Thoracic aorta (tissue), 2 donors: ENCODE measurements at places on chromosomes 1 and 21.

- no peak for DNase-seq
These were observed 45.4 kb downstream of the ETS2 start for GRCh38 chr21:38851101-38851500.

DNA sequence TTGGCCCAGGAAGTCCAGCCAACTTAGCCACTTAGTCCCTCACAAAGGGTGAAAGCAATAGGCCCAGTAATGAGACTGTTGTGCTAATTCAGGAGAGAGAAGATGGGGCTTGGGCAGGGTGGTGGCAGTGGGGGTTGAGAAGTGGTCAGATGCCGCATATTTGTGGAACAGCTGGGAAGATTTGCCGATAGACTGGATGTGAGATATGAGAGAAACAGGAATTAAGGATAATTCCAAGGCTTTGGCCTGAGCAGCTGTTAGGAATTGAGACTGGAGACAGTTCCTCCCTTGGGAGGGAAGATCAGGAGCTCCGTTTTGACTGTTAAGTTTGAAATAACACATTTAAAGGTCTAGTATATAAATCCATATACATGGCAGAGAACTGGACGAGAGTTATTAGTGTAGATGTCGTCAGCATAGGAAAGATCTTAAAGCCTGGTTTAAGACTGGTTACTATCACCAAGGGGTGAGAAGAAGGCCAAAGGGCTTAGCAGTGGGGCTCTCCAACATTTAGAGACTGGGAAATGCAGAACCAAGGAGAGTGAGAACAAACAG is 323.7 kb upstream of the FAM78B start:
- no peak for DNase-seq

DNA sequence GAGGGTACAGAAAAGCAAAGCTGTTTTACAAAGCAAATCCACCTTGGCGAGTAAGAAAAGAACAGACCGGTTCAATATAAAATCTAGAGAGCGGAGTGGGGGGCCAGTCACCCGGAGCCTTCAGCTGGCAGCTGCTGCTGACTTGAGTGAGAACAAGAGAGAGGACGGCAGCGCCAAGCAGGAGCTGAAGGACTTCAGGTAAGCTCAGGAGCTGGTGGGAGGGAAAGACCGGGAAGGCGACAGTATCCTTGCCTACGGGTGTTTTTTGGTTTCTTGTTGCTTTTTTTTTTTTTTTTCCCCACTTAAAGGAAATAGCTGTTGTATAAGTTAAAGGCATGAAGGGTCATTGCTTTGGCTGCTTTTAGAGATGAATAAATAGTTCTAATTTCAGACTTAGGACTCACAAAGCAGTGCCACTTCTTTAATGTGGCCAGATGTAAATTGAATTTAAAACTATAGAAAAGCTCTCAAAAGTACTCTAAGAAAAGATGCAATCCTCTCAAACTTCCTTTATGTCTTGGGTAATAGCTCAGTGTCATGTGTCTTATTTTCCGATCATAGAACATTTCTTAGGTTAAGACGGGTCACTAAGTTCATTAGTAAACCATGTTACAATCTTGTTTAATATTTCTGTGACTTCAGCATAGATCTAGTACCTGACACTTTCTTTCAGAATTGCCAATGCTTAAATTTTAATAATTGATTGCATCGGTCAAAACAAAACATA is 82.8 kb downstream of the PRDM2 start:
- no peak for DNase-seq

DNA sequence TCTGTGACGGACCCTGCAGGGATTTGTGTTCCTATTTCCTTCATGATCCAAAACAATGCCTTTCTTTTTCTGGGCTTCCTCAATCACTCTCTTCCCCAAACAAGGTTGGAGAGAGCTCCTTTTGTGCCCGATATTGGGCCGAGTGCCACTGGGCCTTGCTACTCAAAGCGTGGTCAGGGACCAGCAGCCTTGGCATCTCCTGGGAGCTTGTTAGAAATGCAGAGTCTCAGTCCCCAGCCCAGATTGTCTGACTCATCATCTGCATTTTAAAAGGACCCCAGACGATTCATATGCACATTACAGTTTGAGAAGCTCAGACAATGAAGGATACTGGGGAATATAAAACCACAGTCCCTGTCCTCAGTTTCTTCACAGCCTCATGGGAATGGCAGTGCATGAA is 19.9 kb downstream of the ADORA1 start:
- no peak for DNase-seq

DNA sequence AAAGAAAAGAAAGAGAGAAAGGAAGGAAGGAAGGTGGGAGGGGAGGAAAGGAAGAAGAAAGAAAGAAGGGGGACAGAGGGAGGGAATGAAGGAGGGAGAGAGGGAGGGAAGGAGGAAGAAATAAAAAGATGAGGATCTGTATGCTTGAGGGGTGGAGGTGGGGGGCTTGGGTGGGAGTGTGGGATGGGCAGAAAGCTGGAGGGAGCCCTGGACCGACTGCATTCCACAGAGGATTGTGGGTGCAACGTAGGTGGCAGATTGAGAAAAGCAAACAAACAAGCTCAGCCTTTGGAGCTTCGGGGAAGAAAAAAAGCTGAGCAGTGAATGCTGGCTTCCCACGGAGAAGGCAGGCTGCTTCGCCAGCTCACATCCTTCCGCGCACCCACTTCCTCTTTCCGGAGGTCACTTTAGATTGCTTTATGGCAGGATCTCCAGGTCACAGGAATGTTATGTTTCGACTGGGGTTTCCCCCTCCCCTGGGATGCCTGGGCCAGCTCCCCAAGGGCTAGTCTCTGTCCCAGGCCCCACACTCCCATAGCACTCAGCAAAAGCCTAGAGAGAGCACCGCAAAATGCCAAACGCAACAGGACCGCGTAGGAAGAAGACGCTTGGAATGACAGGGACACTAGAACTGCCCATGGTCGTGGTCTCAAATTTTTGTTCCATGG is 20.7 kb upstream of the LGALS8 start:
- no peak for DNase-seq

GRCh38 chr1:15153184-15153841 is at the start of gene TMEM51:
Gene TMEM51 (plus strand): TSS chr1:15153747. CDS start chr1:15215088, 61,341 bp downstream.
- no peak for DNase-seq

DNA sequence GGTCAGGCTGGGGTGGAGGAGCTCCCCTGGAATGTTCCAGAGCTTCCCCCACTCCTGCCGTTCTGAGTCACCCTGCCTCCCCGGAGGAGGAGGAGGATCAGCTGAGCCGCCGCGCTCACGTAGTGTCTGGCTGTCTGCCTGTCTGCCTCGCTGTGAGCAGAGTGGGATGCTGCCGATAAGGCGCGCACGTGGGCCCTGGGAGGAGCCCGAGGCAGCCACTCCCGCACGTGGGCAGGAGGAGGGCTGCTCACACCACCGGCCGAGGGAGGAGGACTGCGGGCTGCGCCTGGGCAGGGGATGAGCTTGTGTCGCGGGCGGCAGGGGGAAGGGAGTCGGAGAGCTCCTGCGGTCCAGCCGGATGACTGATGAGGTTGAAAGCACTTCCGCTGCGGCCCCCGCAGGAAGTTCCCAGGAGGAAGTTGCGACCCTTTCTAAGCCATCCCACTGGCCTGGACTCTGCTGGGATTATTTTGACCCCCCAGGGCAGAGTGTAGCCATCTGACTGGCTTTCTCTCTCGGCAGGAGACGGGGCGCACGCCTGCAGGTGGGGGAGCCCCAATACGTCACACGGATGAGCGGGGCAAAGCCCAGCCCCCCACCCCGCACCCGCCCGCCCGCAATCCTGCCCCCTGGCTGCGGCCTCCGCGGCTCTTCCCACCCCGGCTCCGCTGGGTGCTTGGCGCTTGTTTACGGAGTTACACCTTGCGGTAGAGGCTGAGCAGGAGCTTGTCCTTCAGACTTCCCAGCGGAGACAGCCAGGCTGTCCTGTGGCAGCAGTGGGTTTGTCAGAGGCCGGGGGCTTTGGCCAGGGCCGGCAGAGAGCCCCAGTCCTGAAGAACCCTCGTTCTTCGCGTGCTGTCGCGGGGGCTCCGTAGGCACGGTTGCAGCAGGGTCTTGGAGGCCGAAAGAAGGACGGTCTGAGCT is 9.8 kb downstream of the PDXK start:
- DNase-seq = peak; percentile 87

GRCh38 chr1:65921446-65921845 is 128.8 kb downstream of the PDE4B start:
- DNase-seq = no peak

GRCh38 chr1:159883134-159883533 is 16.8 kb downstream of the CFAP45 start:
- DNase-seq = no peak

DNA sequence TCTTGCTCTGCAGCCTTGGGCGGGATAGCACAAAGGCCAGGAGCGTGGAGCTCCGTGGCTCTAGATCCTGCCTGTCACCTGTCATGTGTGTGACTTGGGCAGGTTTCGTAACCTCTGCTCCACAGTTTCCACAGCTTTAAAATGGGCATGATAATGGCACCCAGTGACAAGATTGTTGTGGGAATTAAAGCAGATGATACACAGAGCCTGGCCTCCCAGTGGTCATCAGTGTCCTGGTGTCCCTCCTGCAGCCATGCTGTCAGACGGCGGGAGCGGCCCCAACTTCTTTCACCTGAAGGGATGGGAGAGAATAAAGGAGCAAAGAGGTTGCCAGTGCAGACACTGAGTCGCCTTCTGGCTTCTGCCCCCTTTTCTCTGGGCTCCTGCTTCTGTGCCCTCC is 61.5 kb downstream of the SLC37A1 start:
- DNase-seq = no peak

DNA sequence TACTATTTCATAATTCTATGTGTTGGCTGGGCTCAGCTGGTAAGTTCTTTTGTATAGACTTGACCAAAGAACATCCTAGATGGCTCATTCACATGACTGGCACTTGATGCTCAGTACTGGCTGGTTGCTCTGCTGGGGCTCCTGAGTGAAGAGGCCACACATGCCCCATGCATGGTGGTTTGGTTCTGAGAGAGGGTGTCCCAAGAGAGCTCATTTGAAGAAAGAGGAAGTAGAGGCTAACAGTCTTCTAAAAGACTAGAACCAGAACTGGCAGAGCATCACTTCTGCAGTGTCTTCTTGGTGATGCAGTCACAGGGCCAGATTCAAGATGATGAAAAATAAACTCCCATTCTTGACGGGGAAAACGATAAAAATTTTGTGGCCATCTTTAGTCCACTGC is 5.2 kb upstream of the BACH1 start:
- no peak for DNase-seq

- DNase-seq = no peak
These were observed 183.3 kb downstream of the KCNJ6 start for GRCh38 chr21:37732927-37733326.

GRCh38 chr1:19432943-19433718 is 52.2 kb downstream of the CAPZB start:
- DNase-seq = no peak

GRCh38 chr1:5889901-5890300 is 102.3 kb downstream of the NPHP4 start:
- no peak for DNase-seq

DNA sequence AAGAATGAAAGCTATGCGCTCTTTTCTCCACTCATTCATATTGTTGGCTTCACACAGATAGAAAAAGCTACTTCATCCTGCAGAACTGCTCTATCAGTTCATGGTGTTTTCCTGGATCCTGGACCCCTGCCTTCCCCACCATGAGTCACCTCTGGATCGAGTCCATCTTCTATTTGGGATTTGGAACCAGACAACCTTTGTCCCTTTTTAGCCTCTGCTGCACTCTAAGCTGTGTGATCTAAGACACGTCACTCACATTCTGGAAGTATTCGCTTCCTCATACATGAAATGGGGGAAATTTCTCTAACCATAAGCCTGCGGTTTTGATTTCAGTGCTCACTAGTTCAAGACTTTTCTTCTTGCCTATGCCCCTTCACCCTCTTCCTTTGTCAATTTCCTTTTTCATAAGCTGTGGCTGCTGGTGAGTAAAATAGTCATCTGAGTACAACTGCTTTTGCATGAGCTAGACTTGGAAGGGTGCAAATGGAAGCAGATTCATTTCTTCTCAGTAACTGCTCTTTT is 14.1 kb upstream of the DEGS1 start:
- no peak for DNase-seq

DNA sequence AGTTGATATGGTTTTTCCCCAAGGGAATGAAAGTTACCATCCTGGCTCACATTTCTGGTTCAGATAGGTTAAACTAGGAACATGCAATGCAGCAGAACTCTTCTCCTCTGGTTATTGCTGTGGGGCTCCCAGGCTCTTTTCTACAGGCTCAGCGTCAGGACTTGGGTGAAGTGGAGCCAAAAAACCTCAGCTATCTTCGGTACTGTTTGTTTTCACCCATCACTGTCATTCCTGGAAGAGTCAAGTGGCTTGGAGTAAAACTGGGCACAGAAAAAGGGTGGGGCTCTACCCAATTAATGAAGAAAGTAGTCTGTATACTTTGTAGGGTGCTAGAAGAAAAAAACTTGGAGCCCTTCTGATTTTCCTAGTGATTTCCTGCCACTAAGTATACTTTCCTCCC is 9.4 kb downstream of the WNT2B start:
- no peak for DNase-seq

DNA sequence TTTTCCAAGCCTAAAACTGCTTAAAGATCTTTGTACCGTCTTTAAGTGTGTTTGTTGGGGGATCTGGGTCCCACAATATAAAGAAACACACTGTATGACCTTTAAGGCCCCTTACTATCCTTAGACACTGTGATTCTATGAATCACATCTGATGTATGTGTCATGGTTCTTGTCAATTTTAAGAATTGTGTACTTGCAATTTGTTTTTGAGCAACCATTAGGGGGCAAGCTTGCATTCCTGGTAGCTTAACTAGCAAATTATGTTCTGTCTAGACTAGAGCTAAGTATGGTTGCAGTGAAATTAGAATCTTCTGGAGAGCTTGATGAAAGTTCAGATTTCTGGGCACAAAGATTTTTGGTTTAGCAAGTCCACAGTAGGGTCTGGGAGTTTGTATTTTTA is 219.5 kb downstream of the TPR start:
- DNase-seq = no peak

- no peak for DNase-seq
These were observed 2.1 kb downstream of the MEGF6 start for GRCh38 chr1:3609016-3609768.

DNA sequence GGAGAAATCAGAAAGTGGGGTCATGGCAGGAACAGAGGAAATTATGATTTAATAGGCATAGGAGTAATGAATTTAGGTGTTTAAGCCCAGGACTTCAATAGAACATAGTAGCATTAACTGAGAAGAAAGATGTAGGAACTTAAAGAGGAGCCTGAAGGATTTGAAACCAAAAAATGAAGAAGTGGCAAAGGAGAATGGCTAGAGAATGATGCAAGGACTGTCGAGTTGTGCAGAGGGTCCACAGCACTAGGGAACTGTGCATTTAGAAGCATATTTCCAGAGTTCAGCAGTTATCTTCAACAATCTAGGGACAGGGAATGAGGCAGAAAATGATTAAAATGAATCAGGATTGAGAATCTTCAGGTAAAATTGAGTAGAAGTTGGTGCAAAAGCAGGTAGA is 328.1 kb upstream of the LYPLAL1 start:
- DNase-seq = no peak

GRCh38 chr1:185317886-185318310 is 855 bp upstream of the IVNS1ABP start:
- no peak for DNase-seq

- no peak for DNase-seq
These were observed 68.6 kb upstream of the ERRFI1 start for GRCh38 chr1:8094481-8095241.

GRCh38 chr1:101974599-101975274 is 22.0 kb downstream of the OLFM3 start:
- no peak for DNase-seq
